ENCODE measurements at places on chromosomes 7 and 10.

GRCh38 chr10:86373828-86374227 is 7.2 kb upstream of the GRID1 start:
- DNase-seq = no peak

DNA sequence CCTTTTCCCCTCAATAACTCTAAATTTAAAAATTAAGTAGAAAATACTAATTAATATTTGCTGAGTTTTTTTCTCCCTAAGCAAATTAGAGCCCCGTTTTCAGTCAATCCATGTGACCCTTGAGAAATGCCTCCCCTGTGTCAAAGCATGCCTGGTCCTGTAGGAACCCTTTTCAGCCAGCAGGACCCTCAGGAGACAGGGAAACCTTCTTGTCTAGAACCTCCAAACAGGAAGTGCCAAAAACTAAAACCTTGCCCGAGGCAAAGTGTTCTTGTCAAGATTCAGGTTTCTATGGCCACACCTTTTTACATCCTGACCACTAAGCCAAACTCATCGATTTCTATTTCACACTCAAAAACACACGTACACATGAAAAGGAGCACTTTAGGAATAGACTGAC is 60.1 kb upstream of the NFE2L3 start:
- DNase-seq = no peak

GRCh38 chr7:37070471-37070870 is 346.2 kb upstream of the AOAH start:
- no peak for DNase-seq

GRCh38 chr7:842431-843031 is 10.3 kb downstream of the SUN1 start:
- DNase-seq = no peak

DNA sequence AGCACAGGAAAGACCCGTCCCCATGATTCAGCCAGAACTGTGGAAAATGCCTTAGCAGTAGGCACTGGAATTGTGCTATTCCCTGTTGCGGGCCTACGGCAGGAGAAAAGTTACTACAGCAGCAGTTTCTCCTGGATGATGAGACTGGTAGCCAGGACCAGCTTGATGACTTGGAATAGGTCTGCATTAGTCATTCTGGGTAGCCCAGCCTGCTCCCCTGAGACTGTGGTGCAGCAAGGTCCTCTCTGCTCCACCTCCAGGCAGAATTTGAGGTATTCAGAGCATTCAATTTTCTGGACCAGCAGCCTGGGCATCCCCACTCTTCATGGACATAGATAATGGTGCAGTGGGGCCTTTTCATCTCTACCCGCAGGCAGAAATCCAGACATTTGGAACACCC is 490.0 kb downstream of the SH2D4B start:
- no peak for DNase-seq

- no peak for DNase-seq
Measured at GRCh38 chr10:20170661-20171060, 354.4 kb downstream of the PLXDC2 start.

- DNase-seq = no peak
Measured at GRCh38 chr7:141754939-141755338, 9.0 kb upstream of the TAS2R3 start.

DNA sequence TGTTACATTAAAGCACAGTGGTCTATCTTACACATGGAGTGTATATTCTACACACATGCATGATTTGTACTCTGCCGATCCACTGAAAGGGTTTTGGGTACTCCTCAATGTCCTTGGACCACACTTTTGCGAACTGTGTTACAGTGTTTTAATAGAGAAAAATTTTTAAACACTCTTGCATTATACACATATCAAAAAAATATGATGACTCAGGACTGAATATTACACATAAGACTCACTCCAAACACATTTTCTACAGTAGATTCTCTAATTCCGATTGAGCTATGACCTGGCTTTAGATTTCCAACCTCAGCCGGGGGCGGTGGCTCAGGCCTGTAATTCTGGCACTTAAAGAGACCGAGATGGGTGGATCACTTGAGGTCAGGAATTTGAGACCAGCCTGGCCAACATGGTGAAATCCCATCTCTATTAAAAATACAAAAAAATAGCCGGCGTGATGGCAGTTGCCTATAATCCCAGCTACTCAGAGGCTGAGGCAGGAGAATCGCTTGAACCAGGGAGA is 222.4 kb downstream of the CACNA2D1 start:
- no peak for DNase-seq

GRCh38 chr10:121096617-121097431 is 245.7 kb downstream of the WDR11 start:
- DNase-seq = no peak

DNA sequence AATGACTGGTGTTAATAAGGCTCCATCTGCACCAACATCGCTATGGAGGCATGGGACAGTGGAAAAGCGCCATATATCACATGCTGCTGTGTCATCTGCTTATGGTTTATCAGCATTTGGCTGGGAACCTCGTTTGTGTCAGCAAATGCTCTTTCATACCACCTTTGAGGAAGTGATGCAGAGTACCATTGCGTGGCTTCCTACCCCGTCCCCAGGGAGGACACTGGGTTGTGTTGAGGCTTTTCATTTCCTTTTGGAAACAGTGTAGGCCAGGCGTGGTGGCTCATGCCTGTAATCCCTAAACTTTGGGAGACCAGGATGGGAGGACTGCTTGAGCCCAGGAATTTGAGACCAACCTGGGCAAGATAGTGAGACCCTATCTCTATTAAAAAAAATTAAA is 6.8 kb downstream of the TACR2 start:
- no peak for DNase-seq

DNA sequence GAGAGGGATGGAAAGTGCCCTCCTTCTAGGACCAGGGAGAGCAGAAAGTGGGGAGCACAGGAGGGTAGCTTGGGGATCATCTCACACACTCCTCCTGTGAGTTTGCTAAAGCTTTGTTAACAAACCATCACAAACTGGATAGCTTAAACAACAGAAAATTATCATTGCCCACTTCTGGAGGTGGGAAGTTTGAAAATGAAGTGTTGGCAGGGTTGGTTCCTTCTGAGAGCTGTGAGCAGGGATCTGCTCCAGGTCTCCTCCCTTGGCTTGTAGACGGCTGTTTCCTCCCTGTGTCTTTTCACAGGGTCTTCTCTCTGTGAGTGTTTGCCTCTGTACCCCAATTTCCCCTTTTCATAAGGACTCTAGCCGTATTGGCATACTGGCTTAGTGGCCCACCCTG is 32.0 kb upstream of the CXCL12 start:
- DNase-seq = no peak

DNA sequence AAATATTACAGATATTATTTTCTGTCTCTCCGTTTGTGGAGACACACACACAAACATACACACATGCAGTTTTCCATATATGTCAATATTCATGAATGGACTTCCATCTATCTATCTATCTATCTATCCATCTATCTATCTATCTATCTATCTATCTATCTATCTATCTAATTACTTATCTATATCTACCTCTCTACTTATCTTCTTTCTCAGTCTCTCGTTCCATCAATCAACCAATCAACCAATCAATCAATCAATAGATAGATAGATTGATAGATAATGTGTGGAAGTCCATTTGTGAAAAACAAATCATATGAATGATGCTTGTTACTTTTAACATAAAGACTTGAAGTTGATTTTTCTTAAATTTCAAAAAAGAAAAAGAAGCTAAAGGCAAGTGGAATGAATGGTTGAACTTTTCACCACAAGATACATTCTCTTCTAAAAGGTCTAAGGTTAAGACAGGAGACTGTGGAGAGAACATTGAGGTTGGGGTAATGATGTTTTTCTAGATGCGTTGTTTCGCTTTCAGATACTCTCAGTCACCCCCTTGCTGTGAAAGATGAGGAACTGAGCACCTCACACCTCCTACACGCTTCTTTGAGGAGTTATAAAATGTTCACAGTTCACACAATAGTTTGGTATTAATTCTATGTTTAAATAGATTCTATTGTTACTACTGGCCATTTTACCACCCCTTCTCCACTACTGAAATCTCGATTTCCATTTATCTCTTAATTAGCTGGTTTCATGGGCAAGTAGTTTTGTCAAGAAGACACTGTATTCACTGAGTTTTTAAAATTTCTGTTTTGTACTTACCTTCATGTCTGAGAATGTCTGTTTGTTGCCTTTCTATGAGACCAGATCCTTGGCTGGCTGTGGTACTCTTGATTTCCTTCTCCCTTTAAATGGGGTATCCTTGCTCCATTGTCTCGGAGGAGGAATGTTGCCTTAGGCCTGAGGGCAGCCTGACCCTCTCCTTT is 114.1 kb downstream of the EMX2 start:
- no peak for DNase-seq
